ENCODE measurements at places on chromosomes 2 and 18.
A peak's percentile ranks its signal among the peaks of the same experiment; 100 is the strongest.

DNA sequence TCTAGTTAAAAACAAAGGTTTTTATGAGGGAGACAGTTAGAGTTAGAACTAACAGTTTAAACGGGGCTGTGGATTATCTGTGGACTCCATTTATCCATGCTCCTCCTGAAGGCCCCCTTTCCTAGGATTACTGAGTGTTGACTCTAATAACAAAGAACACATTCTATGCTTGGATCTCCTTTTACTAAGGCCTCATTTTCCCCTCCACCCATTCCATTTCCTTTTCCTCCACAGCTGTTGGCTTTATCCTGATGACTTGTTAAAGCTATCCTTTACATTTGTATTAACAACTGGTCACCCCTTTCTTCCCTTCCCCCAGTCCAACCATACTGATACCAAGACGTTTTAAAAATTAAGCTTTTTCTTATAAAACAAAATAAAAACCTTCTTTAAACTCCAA, 220.6 kb downstream of the SRBD1 start:
- DNase-seq: no peak

DNA sequence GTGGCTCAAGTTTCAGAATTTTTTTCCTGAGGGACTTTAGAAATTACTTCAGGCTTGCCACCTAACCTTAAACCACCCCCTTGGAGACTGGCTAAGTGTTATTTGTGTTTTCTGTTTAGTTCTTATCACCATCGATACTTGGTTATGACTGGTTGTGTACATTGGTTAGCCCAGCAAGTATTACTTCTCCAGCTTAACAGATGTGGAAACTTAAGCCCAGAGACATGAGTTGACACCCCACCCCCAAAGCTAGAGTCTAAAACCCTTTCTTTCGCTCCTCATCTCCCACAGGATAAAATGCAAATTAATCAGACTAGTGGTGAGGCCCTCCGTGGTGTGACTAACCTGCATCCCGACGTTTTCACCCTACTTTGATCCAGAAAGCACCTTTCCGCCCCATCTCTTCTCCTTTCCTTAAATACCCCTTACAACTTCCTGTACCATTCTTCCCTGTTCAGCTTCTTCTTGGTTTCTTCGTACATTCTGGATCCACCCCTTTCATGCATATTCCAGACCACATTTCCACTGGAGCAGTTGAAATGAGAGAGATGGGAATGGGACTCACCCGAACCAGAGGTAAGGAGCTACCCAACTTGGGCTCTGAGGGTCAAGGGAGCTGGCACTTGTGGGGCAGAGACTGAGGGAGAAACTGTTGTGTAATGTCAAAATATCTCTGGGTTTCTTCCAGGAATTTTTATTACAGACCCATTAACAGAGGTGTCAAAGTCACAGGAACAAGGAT, 819 bp upstream of the MAP3K2 start:
- DNase-seq: no peak

- DNase-seq: no peak
Observed at GRCh38 chr2:85577063-85577385, 362 bp upstream of the VAMP8 start.

DNA sequence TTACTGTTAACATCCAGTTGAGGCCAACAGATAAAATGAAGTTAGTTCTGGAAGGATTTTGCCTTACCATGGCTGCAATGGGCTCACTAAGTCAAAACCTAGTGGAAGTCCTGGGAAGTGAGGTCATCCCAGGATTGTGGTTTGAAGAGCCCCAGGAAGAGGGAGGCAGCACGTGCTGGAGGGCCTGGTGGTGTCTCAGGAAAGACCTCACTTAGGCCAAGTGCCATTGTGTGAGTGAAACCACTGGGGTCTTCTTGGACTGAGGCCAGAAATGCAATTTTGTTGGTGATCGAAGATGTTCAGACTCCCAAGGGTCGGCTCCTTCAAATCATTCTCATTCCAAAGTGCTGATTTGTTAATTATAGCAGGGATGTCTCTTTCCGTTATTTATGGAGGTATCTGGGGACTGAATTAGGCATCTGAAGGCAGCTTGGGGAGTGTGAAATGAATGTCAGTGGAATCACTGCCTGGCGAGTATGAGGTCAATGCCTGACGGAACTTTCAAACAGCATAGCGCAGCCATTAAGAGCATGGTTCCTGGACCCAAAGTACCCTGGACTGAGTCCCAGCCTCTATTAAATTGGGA, 60.0 kb downstream of the IL1R2 start:
- no peak for DNase-seq

- no peak for DNase-seq
Observed at GRCh38 chr2:106139238-106139935, 54.7 kb downstream of the UXS1 start.

DNA sequence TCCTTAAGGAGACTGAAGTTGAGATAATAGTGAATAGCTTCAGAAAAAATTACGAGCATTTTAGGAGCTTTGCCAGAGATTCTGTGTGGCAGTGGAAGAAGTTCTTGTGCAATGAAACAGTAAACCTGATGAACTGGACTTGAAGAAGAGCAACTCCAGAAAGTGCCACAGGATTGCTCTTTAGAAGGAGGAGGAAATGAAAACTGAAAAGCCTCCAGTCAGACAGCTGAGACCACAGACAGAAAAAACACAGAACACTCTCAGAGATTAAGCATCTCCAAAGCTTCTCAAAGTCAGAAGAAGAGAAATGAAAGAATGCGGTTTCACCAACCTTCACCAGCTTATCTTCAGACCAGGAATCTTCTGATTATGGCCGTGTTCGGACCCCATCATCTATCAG, 329.7 kb upstream of the CNTNAP5 start:
- no peak for DNase-seq

GRCh38 chr2:75582840-75583239, 22.1 kb upstream of the EVA1A start:
- no peak for DNase-seq

GRCh38 chr2:30756971-30757370, 50.3 kb downstream of the CAPN13 start:
- DNase-seq: no peak

DNA sequence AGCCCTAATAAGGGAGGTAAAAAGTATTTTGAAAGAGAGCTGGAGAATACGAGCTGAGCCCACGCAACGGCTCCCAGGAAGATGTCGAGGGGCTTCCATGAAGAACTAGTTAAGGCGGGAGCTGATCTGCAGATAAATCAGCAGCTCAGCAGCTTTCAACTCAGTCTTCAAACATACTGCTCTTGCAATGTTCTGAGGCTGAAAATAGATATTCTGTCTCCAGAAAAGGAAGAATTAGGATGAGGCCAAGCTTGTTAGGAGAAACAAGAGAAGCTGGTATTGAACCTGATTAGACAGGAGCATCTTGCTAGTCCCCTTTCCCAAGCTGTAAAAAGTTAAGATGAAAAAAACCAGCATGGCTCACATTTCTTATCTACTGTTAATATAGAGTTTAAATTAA, 91.1 kb downstream of the AFF3 start:
- no peak for DNase-seq

DNA sequence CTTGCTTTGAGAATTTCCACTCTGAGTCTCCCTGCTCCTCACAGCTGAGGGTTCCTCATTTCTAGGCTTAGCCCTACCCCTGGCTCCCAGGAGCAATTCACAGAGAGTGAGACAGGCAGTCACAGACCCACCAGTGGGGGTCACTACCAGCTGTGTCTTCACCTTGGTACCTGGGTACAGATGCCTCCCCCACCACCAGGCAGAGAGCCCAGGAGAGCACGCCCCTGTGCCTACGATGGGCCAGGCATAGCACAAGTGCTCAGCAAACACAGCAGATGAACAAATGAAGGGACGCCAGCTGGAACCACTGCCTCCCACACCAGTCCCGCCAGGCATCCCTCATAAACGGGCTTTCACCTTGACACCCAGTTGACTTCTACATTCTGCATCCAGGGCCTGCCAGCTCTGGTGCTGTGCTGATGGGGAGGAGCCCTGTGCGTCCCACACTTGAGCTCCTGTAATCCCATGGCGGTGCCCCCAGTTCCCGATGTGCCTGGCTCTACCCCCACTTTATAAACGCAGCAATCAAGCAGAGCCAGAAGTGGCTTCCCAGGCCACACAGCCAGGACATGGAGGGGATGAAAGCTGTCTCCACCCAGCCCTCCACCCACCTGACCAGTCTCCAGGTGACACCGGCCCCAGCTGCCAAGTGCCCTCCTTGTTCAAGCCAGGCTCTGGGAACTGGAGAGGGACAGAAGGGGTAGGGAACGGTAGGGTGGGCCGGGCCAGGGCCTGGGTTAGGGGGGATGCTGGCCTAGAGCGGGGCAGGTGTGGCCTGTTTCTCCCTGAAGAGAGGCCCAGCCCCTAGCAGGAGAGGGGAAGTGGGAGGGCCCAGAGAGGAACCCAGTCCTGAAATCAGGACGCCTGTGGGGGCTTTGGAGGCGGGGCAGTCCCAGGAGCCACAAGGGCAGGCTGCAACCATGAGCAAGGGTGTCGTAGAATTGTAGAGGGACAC, 42.5 kb downstream of the SCTR start:
- DNase-seq: no peak

DNA sequence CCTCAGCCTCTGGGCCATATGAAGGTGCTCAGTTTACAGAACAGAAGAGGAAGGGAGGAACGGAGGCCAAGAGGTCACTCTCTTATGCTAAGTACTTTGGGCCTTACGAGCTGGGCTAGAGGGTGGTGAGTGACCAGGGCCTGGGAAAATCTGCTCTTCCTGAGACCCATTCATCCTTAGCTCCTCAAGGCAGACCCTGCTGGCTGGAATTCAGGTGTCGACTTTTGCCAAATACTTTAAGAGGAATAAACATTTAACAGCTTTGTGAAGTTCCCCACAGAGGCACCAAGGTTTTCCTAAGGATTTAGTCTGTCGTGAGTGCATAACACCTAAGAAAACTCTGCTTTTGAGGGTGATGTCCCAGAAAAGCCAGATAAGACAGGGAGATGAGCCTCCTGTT, 129.7 kb upstream of the SIX2 start:
- no peak for DNase-seq

DNA sequence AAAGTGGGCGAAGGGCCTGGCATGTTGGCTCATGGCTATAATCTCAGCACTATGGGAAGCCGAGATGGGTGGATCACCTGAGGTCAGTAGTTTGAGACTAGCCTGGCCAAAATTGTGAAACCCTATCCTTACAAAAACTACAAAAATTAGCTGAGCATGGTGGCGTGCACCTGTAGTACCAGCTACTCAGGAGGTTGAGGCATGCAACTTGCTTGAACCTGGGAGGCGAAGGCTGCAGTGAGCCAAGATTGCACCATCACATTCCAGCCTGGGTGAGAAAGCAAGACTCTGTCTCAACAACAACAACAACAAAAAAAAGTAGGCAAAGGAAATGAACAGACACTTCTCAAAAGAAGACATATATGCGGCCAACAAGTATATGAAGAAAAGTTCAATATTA, 196.5 kb downstream of the RAB3GAP1 start:
- DNase-seq: no peak

- DNase-seq: no peak
Observed at GRCh38 chr2:26363323-26363722, 16.7 kb upstream of the ADGRF3 start.

GRCh38 chr2:236561874-236562273, 7.8 kb upstream of the ACKR3 start:
- no peak for DNase-seq

DNA sequence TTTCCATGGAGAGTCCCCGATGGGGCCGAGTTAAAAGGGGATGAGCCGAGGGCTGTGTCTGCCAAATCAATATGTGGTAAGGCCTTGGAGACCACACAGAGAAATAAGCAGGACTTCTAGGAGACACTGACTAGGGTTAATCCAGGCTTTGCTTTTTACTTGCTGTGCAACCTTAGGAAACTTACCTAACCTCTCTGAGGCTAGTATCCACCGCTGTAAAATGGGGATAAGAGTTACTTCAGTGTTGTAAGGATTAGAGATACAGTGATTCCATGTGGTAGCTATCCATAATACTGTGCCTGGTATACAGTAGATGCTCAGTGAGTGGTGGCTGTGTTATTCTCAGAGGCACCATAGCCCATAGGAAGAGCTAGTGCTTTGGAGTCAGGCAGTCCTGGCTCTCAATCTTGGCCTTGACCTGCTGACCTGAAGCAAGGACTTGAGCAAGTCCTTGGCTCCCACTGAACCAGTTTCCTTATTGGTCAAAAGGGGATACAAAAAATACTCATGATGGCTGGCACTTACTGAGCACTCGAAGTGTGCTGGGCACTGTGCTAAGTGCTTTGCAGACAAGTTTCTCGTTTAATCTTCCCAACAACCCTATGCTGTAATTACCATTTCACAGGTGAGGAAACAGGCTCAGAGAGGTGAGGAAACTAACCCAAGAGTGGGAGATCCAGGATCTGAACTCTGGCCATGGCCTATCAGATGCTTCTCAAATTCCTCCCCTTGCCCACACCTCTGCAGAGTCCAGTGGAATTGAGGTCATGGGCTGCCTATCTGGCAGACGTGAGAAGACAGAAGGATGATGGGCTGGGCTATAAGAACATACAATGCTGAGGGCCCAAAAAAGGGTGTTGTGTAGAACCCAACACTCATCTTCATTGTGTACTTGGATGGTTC, 12.0 kb upstream of the DES start:
- DNase-seq: no peak

- DNase-seq: peak; percentile 73
Observed at GRCh38 chr2:69762513-69763494, 20.9 kb downstream of the ANXA4 start.

- no peak for DNase-seq
Observed at GRCh38 chr2:42872721-42873120, 80.3 kb upstream of the HAAO start.

- no peak for DNase-seq
Observed at GRCh38 chr2:46657042-46657504, 177.7 kb downstream of the TMEM247 start.

- no peak for DNase-seq
Observed at GRCh38 chr2:71897836-71898235, 249.8 kb downstream of the CYP26B1 start.

GRCh38 chr2:9793156-9793917, 49.9 kb upstream of the TAF1B start:
- DNase-seq: no peak

DNA sequence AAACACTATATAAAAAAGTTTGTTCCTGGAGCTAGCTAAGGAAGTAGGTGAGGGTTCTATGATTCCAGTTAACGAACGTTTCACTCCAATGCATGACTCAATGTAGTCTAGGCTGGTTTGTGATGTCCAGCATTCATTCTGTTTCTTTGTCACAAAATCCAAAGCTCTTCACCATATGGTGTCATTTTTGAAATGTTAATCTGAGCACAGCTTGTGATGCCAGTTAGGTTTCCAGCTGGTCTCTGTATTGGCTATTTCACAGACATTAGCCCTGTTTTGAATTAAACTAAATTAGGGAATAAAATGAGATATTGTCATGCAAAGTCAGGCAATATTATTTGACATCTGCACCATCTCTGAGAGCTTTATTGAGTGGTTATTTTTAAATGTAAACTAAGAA, 159.4 kb downstream of the RBM43 start:
- DNase-seq: no peak

- DNase-seq: peak; percentile 61
Observed at GRCh38 chr2:190881598-190882410, 1.2 kb downstream of the GLS start.

DNA sequence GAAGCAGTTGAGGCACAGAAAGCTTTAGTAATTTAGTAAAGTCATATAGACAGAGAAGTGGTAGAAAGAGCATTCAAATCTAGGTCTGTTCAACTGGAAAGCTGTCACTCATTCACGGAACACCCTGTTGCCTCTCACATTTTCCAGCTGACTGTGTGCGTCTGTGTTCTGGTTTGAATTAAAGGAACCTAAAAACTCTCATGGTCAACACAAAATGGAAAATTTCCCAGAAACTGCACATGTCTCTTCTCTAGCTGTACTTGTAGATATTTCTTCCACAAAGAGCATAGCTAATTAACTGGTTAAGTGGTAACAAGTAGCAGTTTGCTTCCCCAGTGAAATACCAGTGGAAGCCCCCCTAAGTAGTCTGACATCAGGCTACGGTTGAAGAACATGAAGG, 390.8 kb downstream of the TGIF1 start:
- no peak for DNase-seq

GRCh38 chr18:25455646-25456045, 103.7 kb upstream of the ZNF521 start:
- DNase-seq: no peak
